ENCODE measurements at places on chromosomes 11 and 22. TPM values are rescaled to one million over a fixed set of nuclear protein-coding genes. Genes with fewer than 3 reads are reported as not detected.

EPS8L2 gene
- 31.0 TPM for total RNA-seq

C1QTNF4 gene
- total RNA-seq, result 0.06 TPM

MED15 gene
- total RNA-seq, result 30.3 TPM

FAR1 gene
- 56.3 TPM for total RNA-seq

RPS13 gene
- 807 TPM for total RNA-seq

KRTAP5-4 gene
- 0.19 TPM for total RNA-seq

MS4A12 gene
- not detected for total RNA-seq

CYP2D6 gene
- total RNA-seq, result 0.26 TPM

EFCAB6 gene
- total RNA-seq, result 2.4 TPM

ALDH3B1 gene
- 29.2 TPM for total RNA-seq

OR2AG2 gene
- 0.13 TPM for total RNA-seq

CENPM gene
- total RNA-seq, result 28.4 TPM

CTSF gene
- 8.6 TPM for total RNA-seq

NOX4 gene
- total RNA-seq, result 0.56 TPM

SLN gene
- total RNA-seq, result not detected

NR1H3 gene
- total RNA-seq, result 20.3 TPM

SLC1A2 gene
- 1.4 TPM for total RNA-seq

CABP4 gene
- 0.26 TPM for total RNA-seq

SLC22A25 gene
- not detected for total RNA-seq

MMP13 gene
- not detected for total RNA-seq

OTOG gene
- not detected for total RNA-seq

GTSE1 gene
- 3.3 TPM for total RNA-seq

SLC39A13 gene
- total RNA-seq, result 55.2 TPM

CCDC87 gene
- total RNA-seq, result 0.44 TPM

OR51B2 gene
- total RNA-seq, result not detected

RIMBP3C gene
- 0.19 TPM for total RNA-seq

SPI1 gene
- not detected for total RNA-seq

VPREB1 gene
- not detected for total RNA-seq

CASP5 gene
- total RNA-seq, result not detected

NLRP14 gene
- 0.92 TPM for total RNA-seq

OR10AG1 gene
- not detected for total RNA-seq

MPZL2 gene
- 0.56 TPM for total RNA-seq

SLC25A18 gene
- not detected for total RNA-seq

OR51B4 gene
- not detected for total RNA-seq

TRIM48 gene
- not detected for total RNA-seq

TRIOBP gene
- 150 TPM for total RNA-seq

ALX4 gene
- total RNA-seq, result not detected

GRAMD1B gene
- 5.0 TPM for total RNA-seq

CRYBA4 gene
- total RNA-seq, result not detected

CCDC116 gene
- total RNA-seq, result 0.19 TPM

All from aortic smooth muscle cell (primary cell).